ENCODE measurements at places on chromosomes 12 and 14. TPM values are rescaled to one million over a fixed set of nuclear protein-coding genes. Genes with fewer than 3 reads are reported as not detected.

SLC25A47 gene
- not detected for total RNA-seq

- no peak for DNase-seq
These were observed 30.5 kb upstream of the AP4S1 start for GRCh38 chr14:30994681-30995620.

DNA sequence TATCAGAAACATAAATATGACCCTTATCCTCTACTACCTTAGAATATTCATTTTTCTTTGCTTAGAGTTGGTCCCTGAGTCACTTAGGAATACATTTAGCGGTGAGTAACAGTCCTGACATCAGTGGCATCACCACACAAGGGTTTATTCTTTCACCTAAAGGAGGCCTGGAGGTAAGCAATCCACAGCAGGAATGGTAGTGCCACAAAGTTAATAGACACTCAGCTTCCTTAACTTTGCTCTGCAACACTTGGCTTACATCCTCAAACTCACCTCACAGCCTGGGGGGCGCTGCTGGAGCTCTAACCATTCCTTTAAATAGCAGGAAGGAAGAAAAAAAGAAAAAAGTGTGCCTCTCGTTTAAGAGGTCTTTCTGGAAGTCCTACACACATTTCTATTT lies 29.1 kb downstream of the BBOF1 start:
- no peak for DNase-seq

DAO gene
- not detected for total RNA-seq

DNA sequence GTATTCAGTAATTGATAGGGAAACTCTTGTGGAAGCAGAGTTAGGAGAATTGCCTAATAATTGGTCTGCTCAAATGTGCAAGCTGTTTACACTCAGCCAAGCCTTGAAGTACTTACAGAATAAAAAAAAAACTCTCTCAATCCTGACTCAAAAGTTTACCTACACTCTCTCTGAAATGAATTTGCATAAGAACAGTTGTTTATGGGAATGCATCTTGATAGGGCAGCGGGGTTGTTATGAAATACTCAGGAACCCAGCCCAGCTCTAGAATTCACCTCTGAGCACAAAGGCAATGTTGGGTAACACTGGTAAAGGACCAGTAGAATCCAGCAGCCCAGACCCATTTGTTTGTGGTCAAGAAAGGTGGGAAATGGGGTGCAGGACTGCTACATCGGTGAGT lies 267.0 kb downstream of the CPNE8 start:
- no peak for DNase-seq

DNA sequence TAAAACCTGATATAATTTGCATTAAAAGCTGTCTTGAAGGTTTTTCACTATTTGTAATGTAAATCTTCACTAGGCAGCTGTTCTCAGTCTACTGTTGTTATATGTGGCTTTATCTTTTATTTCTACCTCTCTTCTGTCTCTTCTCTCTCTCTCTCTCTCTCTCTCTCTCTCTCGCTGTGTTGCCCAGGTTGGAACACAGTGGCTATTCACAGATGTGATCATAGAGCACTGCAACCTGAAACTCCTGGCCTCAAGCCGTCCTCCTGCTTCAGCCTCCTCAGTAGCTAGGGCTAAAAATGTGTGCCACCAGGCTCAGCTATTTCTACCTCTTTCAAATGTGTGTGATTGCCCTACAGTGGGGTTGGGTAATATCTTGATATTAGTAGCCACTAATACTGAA lies 21.1 kb downstream of the FUT8 start:
- no peak for DNase-seq

HOMEZ gene
- total RNA-seq = 13.7 TPM

DNA sequence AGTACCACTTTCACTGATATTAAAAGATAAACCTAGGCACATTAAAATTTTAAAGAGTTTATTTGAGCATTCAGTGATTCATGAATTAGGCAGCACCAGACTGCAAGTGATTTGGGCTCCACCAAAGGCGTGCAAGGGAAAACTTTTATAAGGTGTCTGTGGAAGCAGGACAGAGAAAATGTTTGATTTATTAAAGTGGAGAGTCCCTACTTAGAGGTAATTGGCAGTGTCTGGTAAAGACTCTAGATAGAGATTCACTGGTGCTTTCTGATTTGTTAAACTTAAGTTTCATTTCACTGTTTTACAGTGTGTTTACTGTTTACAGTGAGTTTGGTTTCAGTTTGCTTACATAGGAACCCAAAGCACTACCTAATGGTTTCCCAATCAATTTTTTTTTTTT lies 72.8 kb downstream of the ANKS1B start:
- no peak for DNase-seq

Data from esophagus muscularis mucosa (tissue), 4 donors.